ENCODE measurements at places on chromosomes 1 and 21. TPM values are rescaled to one million over a fixed set of nuclear protein-coding genes. Genes with fewer than 3 reads are reported as not detected.

MIXL1 gene
- polyA plus RNA-seq, result 0.58 TPM

RIPPLY3 gene
- polyA plus RNA-seq, result 1.7 TPM

SFT2D2 gene
- polyA plus RNA-seq, result 22.7 TPM

OR2L8 gene
- polyA plus RNA-seq, result not detected

CFAP126 gene
- 11.9 TPM for polyA plus RNA-seq

GBP6 gene
- 0.45 TPM for polyA plus RNA-seq

ATP8B2 gene
- polyA plus RNA-seq, result 39.9 TPM

NUDT4B gene
- polyA plus RNA-seq, result not detected

SYCP1 gene
- polyA plus RNA-seq, result 0.32 TPM

CYP2J2 gene
- 2.0 TPM for polyA plus RNA-seq

FAM110D gene
- 2.2 TPM for polyA plus RNA-seq

CD52 gene
- polyA plus RNA-seq, result 5.6 TPM

GJA8 gene
- polyA plus RNA-seq, result not detected

KIF26B gene
- 9.0 TPM for polyA plus RNA-seq

AQP10 gene
- polyA plus RNA-seq, result 0.13 TPM

SLC5A9 gene
- 8.3 TPM for polyA plus RNA-seq

PHTF1 gene
- polyA plus RNA-seq, result 20.0 TPM

RNU11 gene
- not detected for polyA plus RNA-seq

PDZK1 gene
- 1.8 TPM for polyA plus RNA-seq

MYBPH gene
- polyA plus RNA-seq, result not detected

AKIRIN1 gene
- polyA plus RNA-seq, result 67.6 TPM

KRTAP7-1 gene
- not detected for polyA plus RNA-seq

BACE2 gene
- 40.4 TPM for polyA plus RNA-seq

OR2T34 gene
- not detected for polyA plus RNA-seq

PARP1 gene
- polyA plus RNA-seq, result 129 TPM

CRYZ gene
- 78.6 TPM for polyA plus RNA-seq

HOOK1 gene
- polyA plus RNA-seq, result 44.8 TPM

DMRTA2 gene
- polyA plus RNA-seq, result 0.05 TPM

KIF21B gene
- 12.5 TPM for polyA plus RNA-seq

MFAP2 gene
- polyA plus RNA-seq, result 380 TPM

TMEM9 gene
- polyA plus RNA-seq, result 138 TPM

SELL gene
- polyA plus RNA-seq, result 3.6 TPM

ARID1A gene
- polyA plus RNA-seq, result 99.3 TPM

LCE3D gene
- not detected for polyA plus RNA-seq

TNFRSF4 gene
- polyA plus RNA-seq, result 3.5 TPM

ACOT7 gene
- polyA plus RNA-seq, result 15.0 TPM

IL12RB2 gene
- polyA plus RNA-seq, result 0.48 TPM

ELF3 gene
- polyA plus RNA-seq, result 81.3 TPM

KRTAP10-9 gene
- polyA plus RNA-seq, result not detected

NEGR1 gene
- 3.3 TPM for polyA plus RNA-seq

SLC9C2 gene
- 0.37 TPM for polyA plus RNA-seq
